Activated naive CD4-positive, alpha-beta T cell treated with anti-CD3 and anti-CD28 coated beads, Interleukin-2, amount 10 ng/mL, durations not matched to agents 5 hours and 36 hours (primary cell): ENCODE measurements at places on chromosomes 5 and 9. TPM values are rescaled to one million over a fixed set of nuclear protein-coding genes. Genes with fewer than 3 reads are reported as not detected.

Gene PCDHB16
- not detected for total RNA-seq

Gene C7
- total RNA-seq, result not detected

Gene NR5A1
- total RNA-seq, result not detected

Gene OR1J2
- not detected for total RNA-seq

Gene MYO10
- not detected for total RNA-seq

Gene TLR4
- 0.15 TPM for total RNA-seq

Gene TNFSF8
- total RNA-seq, result 82.9 TPM

Gene LIFR
- 0.12 TPM for total RNA-seq

Gene MAP1B
- 0.02 TPM for total RNA-seq

Gene KIF12
- not detected for total RNA-seq

Gene C5orf34
- 9.6 TPM for total RNA-seq

Gene NPR3
- total RNA-seq, result not detected

Gene MGAT1
- 184 TPM for total RNA-seq

Gene F2RL2
- not detected for total RNA-seq

Gene RNF183
- total RNA-seq, result not detected

Gene RNF208
- 5.0 TPM for total RNA-seq

Gene AHRR
- 11.1 TPM for total RNA-seq

Gene NR2F1-AS1
- not detected for total RNA-seq

Gene SYK
- total RNA-seq, result 0.22 TPM

Gene ELAVL2
- total RNA-seq, result not detected

Gene GARIN3
- 0.10 TPM for total RNA-seq

Gene SNX2
- 36.4 TPM for total RNA-seq

Gene AMACR
- 6.0 TPM for total RNA-seq

Gene SOX30
- 0.12 TPM for total RNA-seq

Gene TEK
- total RNA-seq, result not detected

Gene MPDZ
- not detected for total RNA-seq

Gene ITGA2
- total RNA-seq, result 5.0 TPM
